ENCODE measurements at places on chromosomes 1 and 21.
A peak's percentile ranks its signal among the peaks of the same experiment; 100 is the strongest.

- no peak for DNase-seq
Observed at GRCh38 chr1:205491794-205492193, 12.7 kb upstream of the CDK18 start.

DNA sequence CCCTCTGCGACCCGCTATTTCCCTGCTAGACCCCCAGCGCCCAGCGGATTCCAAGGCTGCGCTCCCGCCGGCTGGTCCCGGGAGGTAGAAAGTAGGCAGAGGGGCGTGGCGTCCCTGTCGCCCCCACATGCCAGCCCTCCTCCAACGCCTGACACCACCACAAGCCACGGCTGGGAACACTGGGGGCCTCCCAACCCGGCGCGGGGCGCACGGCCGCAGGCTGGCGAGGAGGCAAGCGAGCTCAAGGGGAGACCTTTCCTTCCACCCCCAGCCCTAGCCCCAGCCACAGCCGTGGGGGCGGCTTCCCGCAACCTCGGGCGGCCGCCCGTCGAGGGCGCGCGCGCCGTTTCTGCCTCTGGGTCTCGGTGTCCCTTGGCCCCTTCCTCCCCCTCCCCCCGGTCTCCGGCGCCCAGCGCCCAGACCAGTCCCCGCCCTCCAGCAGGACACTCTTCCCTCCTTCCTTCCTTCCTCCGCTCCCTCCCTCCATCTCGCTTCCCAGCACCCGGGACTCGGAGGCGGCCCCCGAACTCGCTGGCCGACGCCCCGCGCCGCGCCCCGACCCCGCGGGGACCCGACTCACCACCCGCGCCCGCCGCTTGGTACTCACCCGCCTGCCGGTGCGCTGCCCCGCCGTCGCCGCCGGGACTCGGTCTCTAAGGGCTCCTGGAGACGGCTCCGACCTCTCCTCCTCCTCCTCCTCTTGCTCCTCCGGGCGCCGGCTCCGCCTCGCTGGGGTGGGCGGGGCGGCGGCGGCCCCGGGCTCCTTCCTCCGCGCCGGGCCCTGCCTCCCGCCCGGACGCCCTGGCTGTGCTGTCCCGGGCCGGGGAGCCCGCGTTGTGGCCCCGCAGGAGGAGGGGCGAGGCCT is at the start of gene GNG12:
TSS of gene GNG12 (minus strand) at position 731 of the 865 bp plus-strand sequence. CDS start 125,781 bp downstream, outside the sequence.
- DNase-seq, result peak; percentile 81

GRCh38 chr1:53811414-53811851 is 26.7 kb downstream of the NDC1 start:
- peak; percentile 33 for DNase-seq

DNA sequence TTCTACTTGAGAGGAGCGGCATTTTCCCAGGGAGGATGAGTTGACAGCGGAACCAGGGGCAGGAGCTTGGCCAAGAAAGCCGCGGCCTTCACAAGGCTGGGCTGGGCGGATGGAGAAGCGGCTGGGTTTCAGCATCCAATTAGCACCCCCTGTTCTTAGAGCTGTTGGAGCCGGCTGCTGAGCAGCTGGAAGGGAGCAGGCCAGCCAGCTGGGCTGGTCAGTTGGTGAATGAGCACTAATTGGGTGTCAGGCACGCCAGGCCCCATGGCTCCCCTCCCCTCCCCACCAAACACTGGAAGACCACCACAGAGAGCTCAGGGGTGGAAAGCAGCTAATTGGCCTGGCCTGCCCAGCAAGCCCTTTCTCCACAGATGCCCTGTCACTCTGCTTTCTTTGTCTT is 245.6 kb downstream of the RRAGC start:
- no peak for DNase-seq

DNA sequence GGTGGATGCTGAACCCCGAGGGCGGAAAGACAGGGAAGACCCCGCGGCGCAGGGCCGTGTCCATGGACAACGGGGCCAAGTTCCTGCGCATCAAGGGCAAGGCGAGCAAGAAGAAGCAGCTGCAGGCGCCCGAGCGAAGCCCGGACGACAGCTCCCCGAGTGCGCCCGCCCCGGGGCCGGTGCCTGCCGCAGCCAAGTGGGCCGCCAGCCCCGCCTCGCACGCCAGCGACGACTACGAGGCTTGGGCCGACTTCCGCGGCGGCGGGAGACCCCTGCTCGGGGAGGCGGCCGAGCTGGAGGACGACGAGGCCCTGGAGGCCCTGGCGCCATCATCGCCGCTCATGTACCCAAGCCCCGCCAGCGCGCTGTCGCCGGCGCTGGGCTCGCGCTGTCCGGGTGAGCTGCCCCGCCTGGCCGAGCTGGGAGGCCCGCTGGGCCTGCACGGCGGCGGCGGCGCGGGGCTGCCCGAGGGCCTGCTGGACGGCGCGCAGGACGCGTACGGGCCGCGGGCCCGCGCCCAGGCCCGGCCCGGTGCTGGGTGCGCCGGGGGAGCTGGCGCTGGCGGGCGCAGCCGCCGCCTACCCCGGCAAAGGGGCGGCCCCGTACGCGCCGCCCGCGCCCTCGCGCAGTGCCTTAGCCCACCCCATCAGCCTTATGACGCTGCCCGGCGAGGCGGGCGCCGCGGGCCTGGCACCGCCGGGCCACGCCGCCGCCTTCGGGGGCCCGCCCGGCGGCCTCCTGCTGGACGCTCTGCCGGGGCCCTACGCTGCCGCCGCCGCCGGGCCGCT is 20.7 kb downstream of the FOXO6 start:
- DNase-seq, result no peak

DNA sequence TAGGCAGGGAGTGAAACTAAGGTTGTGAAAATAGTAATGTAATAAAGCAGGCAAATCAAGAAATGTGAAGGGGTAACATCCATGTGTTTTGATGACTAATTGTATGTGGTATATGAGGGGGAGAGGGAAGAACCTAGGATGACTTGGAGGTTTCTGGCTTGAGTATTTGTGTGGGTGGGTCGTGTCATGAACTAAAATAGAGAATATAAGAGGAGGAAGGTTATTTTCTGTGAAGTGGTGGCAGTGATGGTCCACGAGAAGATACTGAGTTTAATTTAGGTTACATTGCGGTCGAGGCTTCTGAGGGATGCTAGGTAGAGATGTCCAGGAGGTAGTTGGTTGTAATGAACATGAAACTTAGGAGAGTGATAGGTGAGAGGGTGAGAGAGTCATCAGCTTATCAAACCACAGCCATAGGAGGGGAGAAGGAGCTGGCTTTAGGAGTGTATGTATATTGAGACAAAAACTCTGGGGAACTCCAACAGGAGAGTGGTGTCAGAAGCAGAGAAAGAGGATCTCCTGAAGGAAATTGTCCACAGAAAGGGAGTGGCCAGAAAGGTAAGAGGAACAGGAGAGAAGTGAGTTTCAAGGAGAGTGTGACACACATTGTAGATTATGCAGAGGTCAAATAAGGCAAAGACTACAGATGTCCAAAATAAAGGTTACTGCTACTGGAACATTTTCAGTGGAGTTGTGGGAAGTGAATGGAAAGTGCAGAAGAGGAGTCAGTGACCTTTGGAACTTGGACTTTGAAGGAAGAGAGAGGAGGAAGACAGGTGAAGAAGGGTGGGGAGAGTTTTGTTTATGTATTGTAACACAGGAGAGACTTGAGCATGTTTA is 89.0 kb upstream of the MACF1 start:
- DNase-seq, result no peak

DNA sequence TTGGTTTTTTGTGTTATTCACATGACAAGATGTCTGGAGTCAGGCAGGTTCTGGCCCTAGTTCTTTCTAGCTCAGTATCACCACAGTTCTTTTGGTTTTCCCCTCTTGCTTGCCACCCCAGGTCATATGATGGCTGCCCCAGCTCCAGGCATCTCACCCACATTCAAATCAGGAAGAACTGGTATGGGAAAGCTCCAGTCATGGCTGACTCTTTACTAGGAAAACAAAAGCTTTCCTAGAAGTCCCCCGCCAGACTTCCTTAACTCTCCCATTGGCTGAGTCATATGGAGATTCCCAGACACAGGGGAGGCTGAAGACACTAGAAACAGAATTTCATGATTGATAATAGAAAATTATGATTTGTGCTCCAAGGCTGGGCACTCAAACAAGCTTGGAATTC is 22.1 kb upstream of the EYA3 start:
- DNase-seq, result no peak

GRCh38 chr1:226121587-226122400 is 59.3 kb downstream of the H3-3A start:
- DNase-seq, result peak; percentile 69

GRCh38 chr1:185990565-185990964 is 256.4 kb downstream of the HMCN1 start:
- no peak for DNase-seq
